ENCODE measurements at places on chromosomes 2 and 18.

DNA sequence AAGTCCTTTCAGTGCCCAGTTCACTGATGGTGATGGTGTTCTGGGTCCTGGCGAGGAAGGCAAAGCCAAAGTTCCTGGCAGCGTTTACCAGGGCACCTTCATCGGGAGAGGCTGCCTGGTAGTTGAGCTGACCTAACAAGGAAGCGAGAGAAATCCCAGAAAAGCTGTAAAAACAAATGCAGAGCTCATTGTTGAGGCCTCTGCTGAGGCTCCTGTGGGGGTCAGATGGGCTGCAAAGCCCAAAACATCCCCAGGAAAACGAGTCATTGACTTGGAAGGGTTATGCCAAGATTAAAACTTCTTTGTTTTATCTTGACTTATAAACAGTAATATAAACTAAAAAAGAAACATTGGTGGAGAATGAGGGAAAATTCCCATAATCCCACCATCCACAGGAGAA is 53.3 kb upstream of the NARS1 start:
- no peak for DNase-seq

- no peak for DNase-seq
These were observed 26.3 kb downstream of the PAX3 start for GRCh38 chr2:222272446-222273015.

GRCh38 chr2:154882725-154883124 is 184.2 kb downstream of the KCNJ3 start:
- no peak for DNase-seq

DNA sequence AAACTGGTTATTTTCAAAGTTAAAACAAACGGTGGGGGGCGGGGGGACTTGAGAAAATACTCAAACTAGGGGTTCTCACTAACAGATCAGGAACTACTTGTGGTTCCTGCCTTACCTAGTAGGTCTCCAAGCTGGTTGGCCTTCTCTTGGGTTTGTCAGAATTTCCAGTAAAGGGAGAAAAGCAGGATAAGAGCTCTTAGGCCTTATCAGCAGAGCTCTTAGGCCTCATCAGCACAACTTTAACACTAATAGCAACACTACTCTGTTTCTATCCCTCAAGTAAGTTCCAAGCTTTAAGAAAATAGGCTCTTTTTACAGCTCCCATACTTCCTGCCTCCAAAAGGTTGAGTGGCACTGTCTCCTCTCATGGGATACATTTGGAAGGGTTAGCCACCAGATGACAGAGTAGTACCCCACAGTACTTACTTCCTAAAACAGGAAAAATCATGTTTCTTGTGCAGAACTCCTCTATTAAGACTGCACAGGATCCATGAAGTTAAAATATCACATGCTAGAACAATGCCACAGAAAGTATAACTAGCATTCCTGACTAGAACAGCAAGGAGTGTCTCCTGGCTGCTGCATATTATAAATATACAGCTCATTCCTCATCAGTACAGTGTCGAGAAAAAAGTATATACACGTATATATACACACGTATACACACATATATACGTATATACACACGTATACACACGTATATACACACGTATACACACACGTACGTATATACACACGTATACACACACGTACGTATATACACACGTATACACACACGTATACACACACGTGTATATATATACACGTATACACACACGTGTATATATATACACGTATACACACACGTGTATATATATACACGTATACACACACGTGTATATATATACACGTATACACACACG is 6.1 kb downstream of the FBXO11 start:
- no peak for DNase-seq

- no peak for DNase-seq
These were observed 122.6 kb downstream of the DYSF start for GRCh38 chr2:71575966-71576365.

DNA sequence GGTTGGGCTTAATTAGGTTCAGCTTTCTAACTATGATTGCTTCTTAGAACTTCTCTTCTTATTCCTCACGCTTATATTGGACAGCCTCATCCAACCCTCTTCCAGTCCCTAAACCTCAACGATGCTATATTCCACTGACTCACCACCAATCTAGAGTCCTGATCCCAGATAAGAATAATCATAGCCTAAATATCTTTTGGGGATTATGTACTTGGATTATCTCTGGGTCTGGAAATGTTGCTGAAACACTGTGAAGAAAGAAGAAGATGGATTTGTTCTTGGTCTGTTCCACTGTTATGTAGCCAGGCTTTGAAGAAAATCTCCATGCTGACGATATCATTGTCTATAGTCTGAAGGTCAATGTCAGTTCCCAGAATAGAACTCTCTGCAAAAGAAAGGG is 26.9 kb downstream of the DOK1 start:
- DNase-seq, result no peak

GRCh38 chr2:187654535-187654934 is 100.3 kb upstream of the TFPI start:
- DNase-seq, result no peak

DNA sequence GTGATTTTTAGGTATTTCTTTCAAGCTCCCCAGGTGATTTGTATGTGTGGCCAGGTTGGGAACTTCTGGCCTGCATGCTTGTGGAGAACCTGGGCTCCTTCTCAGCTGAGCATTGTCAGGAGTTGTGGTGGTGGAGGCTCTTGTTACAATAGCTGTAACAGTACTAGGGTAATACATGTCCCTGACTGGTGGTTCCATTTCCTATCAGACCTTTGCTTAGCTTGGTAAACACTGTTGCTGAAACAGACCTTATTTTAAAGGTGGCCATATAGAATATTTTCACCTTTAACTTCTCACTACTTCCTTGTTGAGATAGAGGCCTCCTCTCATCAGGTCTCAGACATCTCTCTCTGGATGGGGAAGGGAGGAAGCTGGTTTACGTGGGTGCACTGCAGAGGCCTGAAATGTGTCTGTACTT is 79.2 kb downstream of the SETBP1 start:
- peak; percentile 2 for DNase-seq

DNA sequence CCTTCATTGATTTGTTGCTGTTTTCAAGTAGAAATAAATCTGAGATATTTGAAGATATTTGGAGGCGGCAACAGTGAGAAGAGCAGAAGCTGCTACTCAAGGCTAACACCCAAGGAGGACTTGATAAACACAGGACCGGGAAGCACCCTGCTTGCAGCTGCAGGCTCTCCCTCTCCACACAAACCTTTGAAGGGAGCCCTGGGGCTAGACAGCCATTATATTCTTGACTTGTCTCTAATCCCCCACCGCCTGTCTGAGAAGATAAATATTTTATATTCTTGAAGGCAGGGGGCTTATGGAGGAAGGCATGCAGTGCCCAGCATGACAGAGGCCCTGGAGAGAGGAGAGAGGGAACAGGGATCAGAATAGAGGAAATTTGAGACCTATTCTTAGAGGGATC is 50.9 kb upstream of the SMAD2 start:
- no peak for DNase-seq

DNA sequence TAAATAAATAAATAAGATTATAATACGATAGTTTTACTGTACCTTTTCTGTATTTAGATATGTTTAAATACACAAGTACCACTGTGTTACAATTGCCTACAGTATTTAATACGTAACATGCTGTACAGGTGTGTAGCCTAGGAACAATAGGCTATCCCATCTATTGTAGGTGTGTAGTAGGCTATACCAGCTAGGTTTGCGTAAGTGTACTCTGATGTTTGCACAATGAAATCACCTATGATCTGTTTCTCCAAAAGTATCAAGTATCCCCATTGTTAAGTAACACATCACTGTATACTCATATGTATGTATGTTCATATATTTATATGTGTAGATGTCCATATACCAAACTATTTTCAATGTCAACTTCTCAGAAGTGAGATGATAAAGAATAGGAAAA is 118.2 kb upstream of the RND3 start:
- no peak for DNase-seq

DNA sequence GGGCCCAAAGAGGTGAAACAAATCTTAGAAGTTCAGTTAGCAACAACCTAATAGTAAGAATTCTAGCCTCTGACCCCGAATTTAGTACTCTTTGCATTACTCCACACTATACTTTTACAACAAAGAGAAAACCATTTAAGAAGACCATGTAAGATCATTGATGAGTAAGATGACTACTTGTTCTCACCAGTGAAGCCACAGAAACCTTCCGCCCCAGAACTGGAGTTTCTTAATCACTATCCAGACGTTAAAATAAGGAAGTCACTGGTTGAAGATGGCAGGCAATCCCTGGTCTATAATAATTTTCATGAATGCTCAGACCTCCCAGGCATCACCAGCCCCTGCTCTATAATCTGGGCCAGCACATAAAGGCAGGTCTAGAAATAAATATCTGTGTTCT is 95.0 kb downstream of the TMEM163 start:
- DNase-seq, result no peak

DNA sequence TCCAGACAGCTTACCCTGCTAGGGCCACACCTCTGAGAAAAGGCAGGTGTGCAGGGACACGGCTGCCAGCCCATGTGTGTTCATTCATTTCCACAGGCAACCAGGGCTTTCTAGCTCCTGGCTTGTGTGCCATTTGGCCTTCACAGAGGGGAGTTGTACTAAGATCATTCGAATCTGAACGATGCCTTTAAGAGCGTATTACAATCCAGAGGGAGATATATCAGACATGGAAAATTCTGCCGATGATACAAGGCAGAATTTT is 64.2 kb upstream of the OTOF start:
- DNase-seq, result no peak

DNA sequence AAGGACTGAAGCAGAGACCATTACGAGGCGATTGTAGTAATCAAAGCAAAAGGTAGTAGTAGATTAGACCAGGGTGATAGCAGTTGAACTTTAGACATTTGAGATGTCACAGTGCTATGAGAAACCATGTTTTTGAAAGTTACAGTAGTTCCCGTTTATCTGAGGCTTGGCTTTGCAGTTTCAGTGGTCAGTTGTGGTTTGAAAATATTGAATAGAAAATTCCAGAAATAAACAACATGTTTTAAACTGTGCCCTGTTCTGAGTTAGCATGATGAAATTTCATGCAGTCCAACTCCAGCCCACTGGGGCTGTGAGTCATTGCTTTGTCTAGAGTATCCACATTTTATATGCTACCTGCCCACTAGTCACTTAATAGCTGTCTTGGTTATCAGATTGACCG is 47.5 kb downstream of the ZNF638 start:
- DNase-seq, result no peak

DNA sequence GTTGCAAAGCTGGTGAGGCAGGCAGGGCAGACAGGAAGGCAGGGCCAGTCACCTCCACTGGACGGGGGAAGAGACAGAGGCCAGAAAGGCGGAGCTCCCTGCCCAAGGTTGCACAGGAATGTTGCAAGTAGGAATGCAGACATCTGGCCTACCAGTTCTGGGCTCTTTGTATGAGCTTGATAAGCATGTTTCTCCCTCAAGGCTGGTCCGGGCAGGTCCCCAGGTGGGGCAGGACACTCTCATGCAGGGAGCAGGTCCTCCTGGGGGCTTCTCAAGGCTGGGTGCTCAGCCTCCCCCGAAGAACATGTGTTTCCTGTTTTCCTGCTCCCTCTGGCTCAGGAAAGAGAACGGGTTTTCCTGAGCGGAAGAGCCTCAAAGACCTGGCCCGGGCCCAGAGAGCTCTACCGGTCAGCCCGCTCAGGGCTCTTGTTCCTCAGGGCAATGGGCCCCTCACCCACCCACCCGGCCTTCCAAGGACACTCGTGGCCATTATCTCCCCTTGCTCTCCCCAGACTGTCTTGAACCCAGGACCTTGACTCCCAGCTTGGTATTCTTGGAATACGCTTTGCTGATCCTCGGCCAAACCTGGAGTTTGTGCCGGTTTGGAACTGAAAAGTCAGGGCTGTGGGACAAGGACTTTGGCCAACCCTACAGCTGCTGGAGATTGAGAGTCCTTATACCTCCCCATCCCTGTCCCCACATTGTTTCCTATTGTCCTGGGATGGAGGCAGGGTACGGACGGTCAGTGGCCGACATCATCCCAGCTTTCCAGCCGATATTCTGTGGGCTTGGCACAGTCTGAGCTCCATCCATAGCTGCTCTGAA is 87.7 kb upstream of the HAAO start:
- DNase-seq, result no peak

GRCh38 chr18:7561909-7562460 is 5.1 kb upstream of the PTPRM start:
- no peak for DNase-seq

DNA sequence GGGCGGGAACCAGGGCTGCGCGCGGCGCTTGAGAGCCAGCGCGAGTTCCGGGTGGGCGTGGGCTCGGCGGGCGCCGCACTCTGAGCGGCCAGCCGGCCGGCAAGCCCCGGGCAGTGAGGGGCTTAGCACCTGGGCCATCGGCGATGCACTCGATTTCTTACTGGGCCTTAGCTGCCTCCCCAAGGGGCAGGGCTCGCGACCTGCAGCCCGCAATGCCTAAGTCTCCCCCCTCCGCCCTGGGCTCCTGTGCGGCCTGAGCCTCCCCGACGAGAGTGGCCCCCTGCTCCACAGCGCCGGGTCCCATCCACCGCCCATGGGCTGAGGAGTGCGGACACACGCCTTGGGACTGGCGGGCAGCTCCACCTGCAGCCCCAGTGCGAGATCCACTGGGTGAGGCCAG is 36.5 kb upstream of the MAP2 start:
- DNase-seq, result no peak

DNA sequence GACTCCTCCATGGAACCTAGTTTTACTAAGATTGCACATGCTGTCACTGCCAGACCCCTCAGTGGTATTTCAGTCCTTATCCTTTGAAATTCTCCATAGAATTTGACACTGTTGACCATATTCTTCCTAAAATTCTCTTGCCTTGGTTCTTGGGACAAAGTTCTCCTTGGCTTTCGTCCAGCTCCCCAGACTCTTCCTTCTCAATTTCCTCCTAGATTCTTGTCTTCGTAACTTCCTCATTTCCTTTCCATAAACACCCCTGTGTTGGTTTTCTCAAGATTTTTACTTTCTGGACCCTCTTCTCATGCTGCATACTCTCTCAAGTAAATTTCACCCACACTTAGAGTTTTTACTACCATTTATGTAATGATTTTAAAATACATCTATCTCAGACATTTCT is 96.6 kb upstream of the TWSG1 start:
- no peak for DNase-seq

DNA sequence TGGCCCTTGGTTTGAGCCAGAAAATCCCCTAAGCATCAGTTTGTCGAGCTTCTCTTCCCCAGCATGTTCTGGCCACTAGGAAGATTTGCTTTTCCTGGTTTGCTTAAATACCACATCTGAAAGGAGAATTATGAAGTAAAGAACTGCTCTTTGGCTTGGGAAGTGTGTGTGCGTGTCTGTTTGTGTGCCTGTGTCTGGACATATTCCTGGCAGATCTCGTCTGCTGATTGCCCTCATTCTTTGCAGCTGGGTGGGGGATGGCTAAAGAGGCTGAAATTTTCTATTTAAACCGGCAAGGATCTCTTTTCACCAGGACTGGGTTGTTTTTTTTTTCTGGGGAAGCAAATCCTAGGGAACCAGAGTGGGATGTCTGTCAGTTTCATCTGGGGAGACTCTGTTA is 57.3 kb upstream of the MBOAT2 start:
- DNase-seq, result no peak

GRCh38 chr2:88442061-88442460 is 10.4 kb downstream of the FOXI3 start:
- no peak for DNase-seq

- no peak for DNase-seq
These were observed 243.6 kb downstream of the HDAC4 start for GRCh38 chr2:239157269-239157668.

- DNase-seq, result no peak
These were observed 30.1 kb downstream of the HS1BP3 start for GRCh38 chr2:20620696-20621365.

Data from activated T-helper 1 cell treated with anti-CD3 and anti-CD28 coated beads, Interleukin-12 subunit alpha, Interleukin-12 subunit beta, Interleukin-2, Interleukin-4 antibody, amounts not matched to agents 30 ng/mL and 10 ng/mL and 1 ng/mL, durations not matched to agents 14 hours and 24 hours and 36 hours (primary cell).